Breast epithelium (tissue), 4 donors: ENCODE measurements at places on chromosomes 3 and 15. TPM values are rescaled to one million over a fixed set of nuclear protein-coding genes. Genes with fewer than 3 reads are reported as not detected.

DNA sequence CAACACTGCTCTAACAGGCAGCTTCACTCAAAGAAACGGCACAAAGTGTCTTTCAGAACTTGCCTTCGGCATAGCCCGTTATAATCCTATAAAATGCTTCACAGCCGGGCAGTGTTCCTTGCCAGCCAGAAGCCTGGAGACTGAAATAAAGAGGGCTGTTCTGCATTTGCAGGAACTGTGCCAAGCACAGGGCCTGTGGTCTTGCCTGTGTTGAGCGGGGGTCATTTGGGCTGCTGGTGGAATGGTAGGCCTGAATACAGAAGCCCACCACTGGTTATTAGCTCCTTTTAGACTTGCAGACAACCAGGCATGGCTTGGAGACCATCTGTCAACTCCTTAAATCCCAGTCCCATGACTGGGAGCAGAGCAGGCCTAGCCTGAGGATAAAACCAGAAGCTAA is 4.7 kb upstream of the ARHGEF3 start:
- no peak overlapping the region for H3K4me3 ChIP-seq
- no peak for DNase-seq
- H3K27ac ChIP-seq = no peak overlapping the region
- H3K36me3 ChIP-seq = no peaks in the 10 kb centered on the region
- no peaks in the 10 kb centered on the region for H3K4me1 ChIP-seq

GRCh38 chr15:25850154-25851111 is 12.7 kb downstream of the ATP10A start:
- peak overlapping the region; percentile 95 for H3K27ac ChIP-seq
- H3K4me1 ChIP-seq = peaks cover 7% of the 10 kb centered on the region
- peak overlapping the region; percentile 56 for H3K4me3 ChIP-seq
- H3K36me3 ChIP-seq = no peaks in the 10 kb centered on the region
- H3K27me3 ChIP-seq = no peaks in the 10 kb centered on the region

The TRAT1 gene
- 2.0 TPM for total RNA-seq

The NAALADL2 gene
- 12.0 TPM for total RNA-seq

GRCh38 chr3:193620650-193621049 is 27.6 kb downstream of the OPA1 start:
- DNase-seq = no peak
- H3K27ac ChIP-seq = no peak overlapping the region
- H3K27me3 ChIP-seq = no peaks in the 10 kb centered on the region
- H3K4me1 ChIP-seq = no peaks in the 10 kb centered on the region
- H3K36me3 ChIP-seq = peaks cover 6% of the 10 kb centered on the region

The SEMA3F gene
- total RNA-seq = 26.9 TPM
